ENCODE measurements at places on chromosomes 5 and 9.

DNA sequence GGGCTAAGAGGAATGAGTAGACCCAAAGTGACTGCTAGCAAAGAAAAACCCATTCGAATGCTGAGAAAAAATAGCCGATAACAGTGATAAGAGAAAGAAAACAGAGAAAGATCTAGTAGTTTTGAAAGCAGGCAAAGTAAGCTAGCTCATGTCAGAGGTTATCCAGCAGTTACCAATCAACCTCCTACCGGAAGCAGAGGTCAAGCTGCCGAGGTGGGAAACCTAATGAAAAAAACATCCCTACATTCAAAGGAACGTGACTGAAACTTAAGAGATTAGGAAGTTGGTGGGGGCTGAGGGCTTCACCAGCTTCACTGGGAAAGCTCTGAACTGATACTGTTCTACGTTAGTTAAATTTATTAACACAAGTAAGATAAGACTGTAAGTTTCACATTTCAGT, 32.6 kb downstream of the SSBP2 start:
- DNase-seq = no peak

GRCh38 chr9:38137342-38137741, 68.3 kb upstream of the SHB start:
- no peak for DNase-seq

GRCh38 chr9:113516840-113517577, 53.5 kb downstream of the RGS3 start:
- peak; percentile 69 for DNase-seq

- DNase-seq = no peak
These were observed 6.6 kb downstream of the ZNF618 start for GRCh38 chr9:113882636-113883164.

- DNase-seq = no peak
These were observed 26.0 kb upstream of the SVEP1 start for GRCh38 chr9:110605565-110605964.

GRCh38 chr5:28046596-28046995, 1008.2 kb upstream of the CDH9 start:
- no peak for DNase-seq

- no peak for DNase-seq
These were observed 453.4 kb upstream of the CTNND2 start for GRCh38 chr5:12357626-12358025.

- DNase-seq = no peak
These were observed 213.0 kb downstream of the SMARCA2 start for GRCh38 chr9:2228132-2228531.

- no peak for DNase-seq
These were observed 32.5 kb downstream of the PTGES start for GRCh38 chr9:129720181-129720864.

GRCh38 chr5:176740702-176741496, 69.5 kb upstream of the UNC5A start:
- peak; percentile 38 for DNase-seq

DNA sequence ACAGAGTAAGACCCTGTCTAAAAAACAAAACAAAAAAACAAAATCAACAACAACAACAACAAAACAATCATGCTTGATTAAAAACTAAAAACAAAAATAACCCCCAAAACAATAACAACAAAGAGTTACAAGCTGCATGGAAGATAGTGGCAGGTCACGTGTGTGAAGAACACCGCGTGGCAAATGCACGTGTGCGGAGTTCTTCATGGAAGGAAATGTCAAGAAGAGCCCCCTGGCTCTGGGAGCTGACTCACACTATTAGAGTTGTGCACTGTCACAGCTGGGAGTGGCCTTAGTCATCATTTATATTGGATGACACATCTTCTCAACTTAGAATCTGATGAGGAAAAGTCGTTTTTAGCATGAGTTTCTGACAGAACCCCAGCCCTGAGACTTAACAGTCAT, 110.5 kb downstream of the JMY start:
- DNase-seq = no peak

- no peak for DNase-seq
These were observed 210.8 kb upstream of the SMARCA2 start for GRCh38 chr9:1804128-1804865.

GRCh38 chr5:158560170-158560569, 539.5 kb downstream of the EBF1 start:
- no peak for DNase-seq
